ENCODE measurements at places on chromosomes 6 and 20.

DNA sequence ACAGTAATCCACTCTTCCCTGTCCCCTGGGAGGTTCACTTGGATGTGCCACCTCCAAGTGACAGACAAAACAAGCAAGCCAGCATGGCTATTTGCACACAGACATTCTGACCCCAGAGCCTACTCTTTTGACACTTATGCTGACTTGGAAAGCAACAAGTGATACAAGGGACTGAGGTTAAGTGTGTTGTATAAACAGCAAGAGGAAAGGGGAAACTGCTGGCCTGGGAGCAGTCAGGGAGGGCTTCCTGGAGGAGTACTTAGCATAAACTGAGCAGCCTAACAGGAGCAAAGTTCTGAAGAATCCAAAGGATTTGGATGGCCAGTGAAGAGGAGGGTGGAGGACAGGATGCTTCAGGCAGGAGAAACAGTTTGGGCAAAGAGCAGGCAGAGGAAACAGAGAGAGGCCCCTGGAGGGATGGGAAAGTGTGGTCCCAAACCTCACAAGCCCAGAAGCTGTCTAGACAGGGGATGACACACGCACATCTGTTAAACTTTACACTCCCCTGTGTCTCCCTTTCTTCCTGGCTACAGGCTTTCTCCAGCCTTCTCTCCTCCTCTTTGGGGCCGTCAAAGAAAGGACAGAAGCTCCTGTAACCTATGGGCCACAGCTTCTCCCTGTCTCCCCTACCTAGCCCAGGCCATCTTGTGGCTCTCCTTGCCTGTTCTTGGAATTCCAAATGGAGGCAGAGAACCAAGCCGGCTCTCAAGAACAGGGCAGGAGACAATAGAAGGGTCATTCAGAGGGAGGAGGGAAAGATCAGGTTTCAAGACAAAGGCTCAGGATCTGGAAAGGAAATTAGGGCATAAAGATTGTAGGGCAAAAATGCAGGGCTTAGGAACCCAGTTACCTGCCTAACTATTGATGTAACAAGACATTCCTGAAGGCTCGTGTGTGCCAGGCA lies 19.3 kb downstream of the SULF2 start:
- DNase-seq: no peak

DNA sequence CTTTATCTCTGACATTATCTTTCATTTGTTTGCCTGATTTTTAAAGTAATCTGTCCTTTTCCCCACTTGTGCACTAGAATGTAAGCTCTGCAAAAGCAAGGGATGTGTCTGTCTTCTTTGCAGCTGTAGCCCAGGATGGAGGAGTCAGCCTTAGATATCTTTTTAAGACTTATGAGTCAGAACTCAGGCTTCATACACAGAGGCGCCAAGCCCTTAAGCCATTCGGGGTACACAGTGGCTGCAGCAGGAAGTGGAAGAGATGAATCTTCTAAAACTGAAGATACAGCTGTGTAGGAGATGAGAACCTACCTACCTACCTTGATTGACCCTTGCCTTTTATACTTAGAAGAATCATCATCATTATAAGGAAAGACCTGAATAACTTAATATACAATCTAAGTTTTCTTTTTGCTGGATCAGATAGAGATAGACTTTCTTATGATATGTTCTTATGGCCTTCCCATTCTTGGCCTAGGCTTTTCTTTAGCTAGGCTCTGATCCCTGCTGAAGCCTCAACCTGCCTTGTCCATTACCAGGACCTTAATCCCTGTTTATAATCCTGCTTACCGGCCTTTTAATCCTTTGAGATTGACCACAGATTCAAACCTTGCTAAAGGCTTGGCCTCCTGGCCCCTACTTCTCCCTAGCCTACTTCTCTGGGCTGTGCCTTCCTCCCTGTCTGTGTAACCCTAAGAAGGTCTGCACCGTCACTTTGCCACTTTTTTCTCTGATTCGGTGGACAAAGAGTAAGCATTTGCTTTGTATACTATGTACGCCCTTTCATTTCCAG lies 304.5 kb downstream of the PRL start:
- DNase-seq: no peak

GRCh38 chr6:32825966-32826365 lies 9.2 kb upstream of the HLA-DOB start:
- DNase-seq: no peak

DNA sequence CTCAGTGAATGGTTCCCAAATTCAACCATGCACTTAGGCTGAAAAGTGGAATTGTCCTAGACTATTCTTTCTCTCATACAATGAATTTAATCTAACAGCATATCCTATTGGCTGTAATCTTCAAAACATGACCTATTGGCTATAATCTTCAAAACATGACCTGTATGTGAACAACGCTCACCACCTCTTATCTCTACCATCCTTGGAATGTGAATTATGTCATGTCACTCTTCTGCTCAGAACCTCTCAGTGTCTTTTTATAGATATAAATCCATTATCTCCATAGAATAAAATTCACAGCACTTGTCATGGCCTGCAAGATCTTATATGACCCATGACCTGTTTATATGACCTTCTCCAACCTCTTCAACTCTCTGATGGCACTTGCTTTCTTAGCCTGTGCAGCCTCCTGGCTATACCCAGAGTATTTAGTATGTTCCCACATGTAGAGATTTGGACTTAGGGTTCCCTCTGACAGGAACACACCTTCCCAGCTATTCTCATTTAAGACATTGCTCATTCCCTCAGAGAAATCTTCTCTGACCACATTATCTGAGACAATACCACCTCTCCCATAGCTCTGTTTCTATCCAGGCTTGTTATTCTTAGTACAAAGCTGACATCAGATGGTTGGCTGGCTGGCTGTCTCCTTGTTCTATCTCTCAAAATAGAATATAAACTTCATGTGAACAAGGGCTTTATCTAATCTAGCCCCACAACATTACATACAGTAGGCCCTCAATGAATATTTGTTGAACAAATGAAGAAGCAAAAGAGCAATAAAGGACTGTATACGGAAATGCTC lies 275.0 kb upstream of the PREP start:
- DNase-seq: no peak

DNA sequence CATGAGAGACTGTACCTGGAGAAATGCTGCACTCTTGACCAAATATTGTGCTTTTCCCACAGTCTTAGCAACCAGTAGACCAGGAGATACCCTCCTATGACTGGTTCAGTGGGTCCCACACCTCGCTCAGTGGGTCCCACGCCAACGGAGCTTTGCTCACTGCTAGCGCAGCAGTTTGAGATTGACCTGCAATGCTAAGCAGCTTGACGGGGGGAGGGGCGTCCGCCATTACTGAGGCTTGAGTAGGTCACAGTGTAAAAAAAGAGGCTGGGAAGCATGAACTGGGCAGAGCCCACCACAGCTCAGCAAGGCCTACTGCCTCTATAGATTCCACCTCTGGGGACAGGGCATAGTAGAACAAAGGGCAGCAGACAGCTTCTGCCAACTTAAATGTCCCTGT lies 49.0 kb upstream of the HIVEP2 start:
- no peak for DNase-seq

- DNase-seq: no peak
These were observed 288.8 kb upstream of the FERMT1 start for GRCh38 chr20:6411651-6412050.

- DNase-seq: no peak
These were observed 33.8 kb upstream of the E2F3 start for GRCh38 chr6:20367743-20368485.

DNA sequence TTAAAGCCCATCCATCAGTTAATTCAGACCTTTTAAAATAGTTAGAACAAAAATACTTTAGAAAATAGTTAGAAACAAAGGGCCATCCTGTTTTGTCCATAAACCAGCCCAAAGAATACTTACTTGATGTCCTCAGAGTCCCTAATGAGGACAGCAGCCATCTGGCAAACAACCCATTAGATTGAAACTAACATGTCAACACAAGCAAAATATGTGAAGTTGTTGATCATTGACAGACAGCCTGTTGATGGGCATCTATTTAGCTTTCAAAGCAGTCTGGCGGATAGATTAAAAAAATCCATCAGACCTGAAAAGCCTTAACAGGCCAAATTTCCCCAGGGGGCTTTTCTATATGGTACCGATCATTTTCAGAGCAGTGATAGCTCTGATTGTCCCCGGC lies 154.2 kb upstream of the TSHZ2 start:
- no peak for DNase-seq

DNA sequence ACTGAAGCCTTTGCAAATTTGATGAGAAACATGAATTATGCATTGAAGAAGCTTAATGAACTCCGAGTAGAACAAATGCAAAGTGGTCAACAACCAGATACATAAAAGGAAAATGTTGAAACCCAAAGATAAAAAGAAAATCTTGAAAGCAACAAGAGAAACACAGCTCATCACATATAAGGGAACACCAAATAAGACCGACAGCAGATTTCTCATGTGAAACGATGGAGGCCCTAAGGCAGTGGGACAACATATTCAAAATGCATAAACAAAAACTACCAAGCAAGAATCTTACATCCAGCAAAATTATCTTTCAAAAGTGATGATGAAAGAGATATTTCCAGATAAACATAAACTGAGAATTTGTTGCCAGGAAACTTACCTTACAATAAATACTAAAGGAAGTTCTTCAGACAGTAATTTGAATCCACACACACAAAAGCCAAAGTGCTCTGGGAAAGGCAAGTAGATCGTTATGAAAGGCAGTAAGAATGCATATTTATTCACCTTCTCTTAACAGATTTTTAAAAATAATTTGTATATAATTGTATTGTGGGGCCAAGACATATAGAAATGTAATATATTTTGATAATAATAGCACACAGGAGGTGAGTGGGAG lies 22.5 kb downstream of the SLC52A3 start:
- no peak for DNase-seq

DNA sequence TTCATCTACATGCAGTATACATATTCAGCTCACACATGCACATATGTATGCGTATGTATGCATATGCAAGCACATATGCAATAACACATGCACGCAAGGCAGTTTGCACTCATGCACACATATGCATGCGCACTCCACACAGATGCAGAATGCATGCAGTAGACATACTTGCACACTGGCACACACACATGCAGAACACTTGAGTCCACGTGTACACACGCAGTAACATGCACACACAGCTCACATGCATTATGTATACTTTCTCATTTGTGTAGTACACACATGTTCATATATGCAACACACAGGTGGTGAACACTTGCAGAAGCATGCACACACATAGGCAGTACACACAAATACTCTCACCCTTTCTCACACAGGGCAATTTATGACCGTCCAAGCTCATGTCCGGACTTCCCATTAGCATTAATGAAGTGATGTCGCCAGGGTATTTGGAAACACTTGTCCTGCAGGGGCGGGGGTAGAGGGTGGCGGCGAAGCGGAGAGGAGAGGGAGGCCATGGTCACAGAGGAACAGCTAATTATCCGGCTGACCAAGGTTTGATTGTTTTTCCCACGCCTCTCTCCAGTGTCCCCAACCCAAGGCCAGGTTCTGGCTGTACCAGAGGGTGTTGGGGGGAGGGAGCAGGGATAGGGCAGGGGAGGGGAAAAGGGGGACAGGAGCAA lies 91.3 kb downstream of the VEGFA start:
- peak; percentile 25 for DNase-seq

GRCh38 chr6:20386218-20386617 lies 15.5 kb upstream of the E2F3 start:
- DNase-seq: no peak

GRCh38 chr20:24977336-24977735 lies 15.2 kb downstream of the APMAP start:
- no peak for DNase-seq

- peak; percentile 84 for DNase-seq
These were observed 130.9 kb upstream of the PTPN1 start for GRCh38 chr20:50379049-50379990.

DNA sequence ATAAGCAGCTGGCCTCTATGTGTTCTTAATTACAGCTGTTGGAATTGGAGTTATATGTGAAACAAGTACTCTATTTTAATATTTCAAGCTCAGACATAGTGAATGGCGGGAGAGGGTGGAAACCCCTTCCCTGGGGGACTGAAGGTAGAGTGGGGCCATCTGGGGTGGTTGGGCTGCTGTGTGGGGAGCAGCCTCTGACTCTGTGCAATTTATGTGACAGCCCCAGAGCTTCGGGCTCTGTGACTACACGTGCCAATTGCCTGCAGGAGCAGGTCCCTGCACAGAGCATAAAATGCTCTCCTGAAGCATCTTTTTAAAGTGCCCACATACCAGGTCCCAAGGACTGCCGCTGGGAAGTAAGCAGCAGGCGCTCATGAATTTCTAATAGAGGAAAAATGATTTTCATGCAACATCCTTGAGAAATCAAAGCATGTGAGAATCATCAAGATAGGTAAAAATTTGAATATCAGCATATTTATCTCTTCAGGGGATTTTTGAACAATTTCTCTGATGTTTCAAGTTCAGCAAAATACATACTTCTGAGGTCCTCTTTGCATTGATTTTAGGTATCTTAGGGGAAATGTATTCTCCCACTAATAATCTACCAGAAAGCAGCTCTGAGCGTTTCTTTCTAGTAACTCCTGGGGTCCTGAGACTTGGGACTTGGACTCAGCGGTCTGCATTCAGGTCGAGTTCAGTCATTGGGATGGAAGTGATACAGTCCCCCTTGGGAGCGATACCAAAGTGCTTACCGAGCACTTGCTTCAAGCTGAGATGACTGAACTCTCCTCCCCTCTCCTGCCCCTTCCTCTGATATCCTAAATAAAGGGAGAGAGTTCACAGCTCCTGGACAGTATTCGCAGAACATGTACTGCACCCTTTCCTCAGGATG lies 40.0 kb downstream of the ALDH8A1 start:
- DNase-seq: peak; percentile 22

GRCh38 chr20:60063048-60063451 lies 104.8 kb downstream of the CDH26 start:
- DNase-seq: no peak

DNA sequence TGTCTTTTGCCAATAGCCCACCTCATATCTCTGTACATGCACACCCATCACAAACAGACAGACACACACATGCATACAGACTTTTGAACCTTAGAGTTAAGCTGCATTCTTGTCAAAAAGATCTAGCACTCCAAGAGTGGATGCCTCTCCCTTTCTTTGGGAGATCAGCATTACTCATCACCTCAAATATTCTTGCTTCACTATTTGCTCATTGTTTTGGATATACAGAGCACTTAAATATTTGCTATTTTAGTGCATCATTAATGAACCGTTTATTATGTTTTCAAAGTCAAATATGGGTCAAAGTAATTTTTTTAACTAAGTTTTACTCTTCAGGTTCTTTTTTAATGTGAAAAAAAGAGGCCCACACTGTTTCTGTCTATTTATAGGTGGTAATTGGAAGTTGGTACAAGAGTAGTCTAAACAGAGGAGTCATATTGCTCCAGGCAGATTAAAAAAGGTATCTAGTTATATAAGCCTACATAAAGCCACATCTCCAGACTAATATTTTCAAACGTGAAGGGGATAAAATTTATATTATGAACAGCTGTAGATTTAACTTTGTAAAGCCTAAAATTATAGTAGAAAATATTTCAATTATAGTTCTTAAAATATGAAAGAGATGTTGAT lies 102.6 kb downstream of the FLRT3 start:
- DNase-seq: no peak

- DNase-seq: no peak
These were observed 23.8 kb upstream of the CHMP4B start for GRCh38 chr20:33787253-33787891.
